ENCODE measurements at places on chromosomes 5 and 9. TPM values are rescaled to one million over a fixed set of nuclear protein-coding genes. Genes with fewer than 3 reads are reported as not detected.

Gene ABCA2
- 44.7 TPM for total RNA-seq

Gene HACD4
- total RNA-seq: 2.4 TPM

Gene ABO
- 3.7 TPM for total RNA-seq

Gene GLRA1
- total RNA-seq: 0.39 TPM

Gene CCL27
- 0.43 TPM for total RNA-seq

Gene RNF183
- total RNA-seq: 0.77 TPM

Gene SNCAIP
- 31.6 TPM for total RNA-seq

GRCh38 chr5:159638954-159639559 is 277.2 kb upstream of the ADRA1B start:
- DNase-seq: no peak

- DNase-seq: no peak
Observed at GRCh38 chr9:12643686-12644085, 49.5 kb upstream of the TYRP1 start.

DNA sequence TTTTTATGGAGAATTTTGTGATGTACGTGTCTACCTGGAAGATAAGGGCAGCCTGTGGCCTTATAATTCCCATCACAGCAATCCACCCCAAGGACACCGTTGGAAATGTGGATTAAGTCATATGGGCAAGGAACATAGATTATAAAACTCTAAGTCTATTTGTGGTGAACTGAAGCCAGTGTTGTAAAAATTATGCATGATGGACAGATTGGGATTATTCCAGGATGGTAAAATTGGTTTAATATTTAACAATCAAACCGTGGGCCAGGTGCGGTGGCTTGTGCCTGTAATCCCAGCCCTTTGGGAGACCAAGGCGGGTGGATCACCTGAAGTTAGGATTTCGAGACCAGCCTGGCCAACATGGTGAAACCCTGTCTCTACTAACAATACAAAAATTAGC is 12.9 kb upstream of the SLC6A19 start:
- DNase-seq: no peak

DNA sequence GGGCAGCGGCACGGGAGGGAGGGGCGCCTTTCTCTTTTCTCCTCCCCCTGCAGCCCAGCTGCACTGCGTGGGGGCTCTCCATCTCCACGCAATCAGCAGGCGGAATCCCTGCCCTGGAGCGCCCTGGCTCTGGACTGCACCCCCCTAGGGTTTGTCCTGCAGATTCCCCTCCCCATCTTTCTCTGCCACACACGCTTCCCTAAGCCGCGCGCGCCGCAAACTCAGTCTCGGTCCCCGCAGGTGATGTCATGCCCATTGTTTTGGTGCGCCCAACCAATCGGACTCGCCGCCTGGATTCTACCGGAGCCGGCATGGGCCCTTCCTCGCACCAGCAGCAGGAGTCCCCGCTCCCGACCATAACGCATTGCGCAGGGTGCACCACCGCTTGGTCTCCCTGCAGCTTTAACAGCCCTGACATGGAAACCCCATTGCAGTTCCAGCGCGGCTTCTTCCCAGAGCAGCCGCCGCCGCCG is at the start of gene KCNN2:
Gene KCNN2, plus strand, starts transcription at position 347 of the 473 bp plus-strand sequence. Its CDS starts 70 bp downstream, at position 417.
- peak; percentile 89 for DNase-seq

- DNase-seq: no peak
Observed at GRCh38 chr5:110803467-110804326, 64.9 kb downstream of the SLC25A46 start.

DNA sequence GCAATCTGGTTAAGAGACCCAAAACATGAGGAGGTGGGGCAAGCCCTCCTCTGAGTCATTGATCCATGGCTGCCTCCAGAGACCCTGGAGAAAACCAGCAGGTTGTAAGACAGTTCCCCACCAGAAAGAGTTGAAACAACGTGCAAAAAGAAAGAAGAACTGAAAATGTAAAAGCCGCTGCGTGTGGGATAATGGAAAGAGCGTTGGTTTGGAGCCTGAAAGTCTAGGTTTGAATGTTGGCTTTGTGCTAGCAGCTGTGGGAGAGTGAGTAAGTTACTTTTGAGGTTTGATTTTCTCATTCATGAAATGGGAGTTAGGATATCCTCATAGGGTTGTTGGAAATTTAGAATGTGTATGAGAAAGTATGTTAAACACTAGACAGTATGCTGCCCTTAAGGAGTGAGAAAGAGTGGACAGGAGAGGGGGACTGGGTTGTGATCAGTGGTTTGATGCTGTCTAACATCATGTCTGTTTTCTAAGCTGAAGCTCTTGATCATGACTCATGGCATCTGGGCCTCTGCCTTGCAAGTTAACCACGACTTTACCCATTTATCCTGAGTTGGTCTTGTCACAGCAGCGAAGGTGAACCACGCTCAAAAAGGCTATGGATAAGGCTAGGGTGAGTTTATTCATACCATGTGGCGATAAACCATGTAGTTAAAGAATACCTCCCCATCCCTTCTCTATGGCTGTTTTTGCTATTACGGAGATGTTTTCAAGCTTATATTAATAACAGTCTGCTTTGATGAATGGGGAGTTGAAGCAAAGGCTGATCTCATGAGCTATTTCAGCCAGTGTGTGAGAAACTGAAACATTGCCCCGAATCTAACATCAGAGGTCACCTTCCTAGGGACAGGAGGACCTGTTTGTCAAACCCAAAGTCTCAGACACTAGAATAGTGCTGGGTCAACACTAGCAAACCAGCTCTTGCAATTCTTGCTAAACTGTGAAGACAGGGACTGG is 41.3 kb downstream of the ZNF366 start:
- DNase-seq: no peak

DNA sequence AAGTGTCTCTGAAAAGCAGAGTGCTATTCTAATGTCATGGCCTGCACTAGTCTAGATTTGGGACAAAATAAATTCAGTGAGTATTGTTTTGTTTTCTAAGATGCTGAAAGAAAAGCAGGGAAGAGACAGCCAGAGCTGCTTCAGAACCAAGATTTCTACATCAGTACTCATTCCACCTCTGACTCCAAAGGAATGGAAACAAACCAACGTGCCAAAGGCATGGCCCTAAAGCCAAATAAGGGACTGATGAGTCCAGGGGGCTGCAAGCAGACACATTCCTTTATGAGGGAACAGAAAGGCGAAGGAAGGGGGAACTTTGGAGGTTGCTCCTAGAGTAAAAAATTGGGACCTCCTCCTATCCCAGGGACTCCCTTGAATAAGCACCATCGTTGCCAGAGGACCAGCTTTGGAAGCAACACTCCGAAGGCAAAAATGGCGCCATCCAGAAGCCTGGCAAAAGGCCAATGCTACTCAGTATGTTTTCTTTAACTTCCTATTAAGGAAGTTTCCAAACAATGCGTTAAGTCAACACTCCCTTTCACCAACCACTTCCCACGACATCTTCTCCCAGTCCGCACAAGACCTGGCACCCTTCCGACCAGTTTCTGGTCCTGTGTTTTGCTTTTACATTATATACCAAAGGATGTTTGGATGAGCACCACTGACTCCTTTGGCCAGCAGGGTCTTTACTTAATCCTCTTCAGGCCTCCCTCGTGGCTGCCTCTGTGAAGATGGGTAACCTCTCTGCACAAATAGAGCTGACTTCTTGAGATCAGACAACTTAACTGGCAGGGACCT is 31.6 kb downstream of the ADAM19 start:
- no peak for DNase-seq

DNA sequence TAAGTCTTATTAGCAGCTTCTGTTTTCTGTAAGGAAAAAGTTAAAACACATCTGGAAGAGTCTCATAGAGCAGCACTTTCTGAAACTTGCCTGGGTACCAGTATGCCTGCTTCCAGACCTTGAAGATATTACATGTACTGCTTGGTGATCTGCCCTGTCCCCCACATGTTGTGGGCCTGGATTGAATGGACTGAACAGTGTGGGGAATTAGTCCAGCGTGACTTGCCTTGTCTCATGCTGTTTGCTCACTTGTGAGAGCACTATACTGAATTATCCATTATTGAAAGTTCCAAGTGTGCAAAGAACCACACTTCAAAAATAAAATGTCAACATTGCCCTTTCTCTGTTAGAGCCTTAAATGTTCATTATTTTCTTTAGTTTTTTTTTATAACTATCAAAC is 8.9 kb downstream of the CTNNA1 start:
- no peak for DNase-seq

DNA sequence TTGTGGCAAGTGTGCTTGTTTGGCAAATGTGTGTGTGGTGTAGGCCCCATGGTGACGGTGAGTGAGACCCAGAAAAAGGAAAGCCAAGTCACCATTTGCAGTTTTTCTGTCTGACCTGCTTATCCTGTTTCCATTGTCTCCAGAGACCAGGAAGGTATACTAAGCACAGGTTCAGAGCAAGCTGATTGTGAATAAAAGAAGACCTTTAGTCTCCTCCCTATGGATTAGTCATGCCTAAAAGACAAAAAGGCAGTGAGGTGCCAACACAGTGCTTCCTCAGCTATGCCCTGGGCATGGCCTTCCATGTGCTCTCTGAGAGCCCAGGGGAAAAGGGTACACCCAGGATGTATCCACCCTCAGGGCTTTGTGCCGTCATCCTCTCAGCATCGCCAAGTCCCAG is 49.2 kb upstream of the SHOC1 start:
- DNase-seq: no peak

DNA sequence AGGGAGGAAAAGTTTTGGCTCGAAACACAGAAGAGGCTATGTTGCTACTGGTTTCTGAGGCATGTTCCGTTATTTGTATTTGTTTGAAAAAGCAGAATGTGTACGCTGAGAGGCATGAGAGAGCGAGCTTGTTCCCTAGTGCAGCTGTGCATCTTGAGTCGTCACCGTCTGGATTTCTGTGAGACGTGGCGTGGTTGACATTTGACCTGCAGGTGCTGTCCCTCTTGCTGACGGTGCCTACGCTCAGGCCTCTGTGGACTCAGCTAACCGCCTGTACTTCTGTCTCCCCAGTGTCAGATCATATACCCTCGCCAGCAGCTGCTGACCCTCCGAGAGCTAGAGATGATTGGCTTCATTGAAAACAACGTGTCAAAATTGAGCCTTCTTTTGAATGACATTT is 21.5 kb downstream of the TRIP13 start:
- no peak for DNase-seq

GRCh38 chr5:60334281-60334713 is 365.7 kb downstream of the DEPDC1B start:
- DNase-seq: no peak

DNA sequence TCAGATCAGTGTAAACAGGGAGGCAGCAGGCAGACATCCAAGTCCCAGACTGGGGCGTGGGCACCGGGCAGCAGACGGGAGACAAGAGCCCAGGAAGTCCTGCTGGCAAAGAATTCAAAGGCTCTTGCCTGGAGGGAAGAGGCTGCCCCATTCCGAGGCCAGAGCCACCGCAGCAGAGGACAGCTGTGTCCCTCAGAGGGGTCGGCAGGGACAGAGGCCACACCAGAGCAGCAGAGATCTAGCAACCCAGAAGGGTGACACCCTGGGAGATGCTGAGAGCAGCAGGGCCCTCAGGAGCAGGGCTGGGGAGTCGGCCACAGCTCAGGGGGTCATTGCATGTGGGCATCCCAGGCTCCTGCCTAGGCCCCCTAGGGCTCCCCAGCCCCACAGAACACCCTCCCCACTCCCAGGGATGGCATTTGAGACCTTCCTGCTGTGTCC is 29.1 kb downstream of the ADAMTS2 start:
- no peak for DNase-seq

DNA sequence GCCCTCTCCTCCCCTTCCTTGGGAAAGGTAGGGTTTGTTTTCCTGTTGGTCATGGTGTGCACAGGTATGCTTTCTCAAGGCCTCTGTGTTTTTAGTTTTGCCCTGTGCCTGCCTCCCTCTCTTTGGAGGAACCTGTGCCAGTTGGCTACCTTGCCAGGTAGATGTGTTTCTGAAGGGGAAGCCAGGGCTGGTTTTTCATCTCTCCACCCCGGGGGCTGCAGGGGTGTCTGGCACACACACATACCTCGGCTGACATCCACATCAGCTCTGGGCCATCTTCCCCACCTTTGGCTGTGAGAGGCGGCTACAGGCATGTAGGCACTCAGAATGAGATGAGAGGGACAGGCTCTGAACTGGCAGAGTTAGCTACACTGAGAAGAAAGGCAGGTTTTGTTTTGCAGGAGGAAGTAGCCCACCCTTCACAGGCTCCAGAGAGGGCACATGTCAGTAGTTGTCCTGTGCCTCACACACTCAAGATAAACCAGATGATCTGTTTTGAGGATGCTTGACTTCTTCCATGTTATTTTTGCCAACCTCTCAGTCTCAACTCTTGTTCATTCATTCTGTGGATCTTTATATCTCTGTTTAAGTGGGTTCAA is 9.7 kb downstream of the RGMB start:
- DNase-seq: no peak

DNA sequence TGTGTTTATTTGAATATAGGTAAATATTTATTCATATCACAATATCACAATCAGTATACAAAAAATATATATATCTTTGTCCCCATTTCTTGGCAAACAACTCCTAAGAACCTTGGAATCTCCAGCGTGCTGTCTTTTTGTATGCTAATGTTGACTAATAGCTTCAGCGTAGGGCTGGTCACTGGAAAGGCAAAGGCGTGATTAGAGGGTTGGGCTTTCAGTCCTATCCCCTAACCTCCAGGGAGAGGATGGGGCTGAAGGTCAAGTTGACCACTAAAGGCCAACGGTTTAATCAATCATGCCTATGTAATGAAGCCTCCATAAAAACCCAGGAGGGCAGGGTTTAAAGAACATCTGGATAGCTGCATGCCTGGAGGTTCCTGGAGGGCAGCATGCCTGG is 79.6 kb upstream of the BNC2 start:
- DNase-seq: no peak

DNA sequence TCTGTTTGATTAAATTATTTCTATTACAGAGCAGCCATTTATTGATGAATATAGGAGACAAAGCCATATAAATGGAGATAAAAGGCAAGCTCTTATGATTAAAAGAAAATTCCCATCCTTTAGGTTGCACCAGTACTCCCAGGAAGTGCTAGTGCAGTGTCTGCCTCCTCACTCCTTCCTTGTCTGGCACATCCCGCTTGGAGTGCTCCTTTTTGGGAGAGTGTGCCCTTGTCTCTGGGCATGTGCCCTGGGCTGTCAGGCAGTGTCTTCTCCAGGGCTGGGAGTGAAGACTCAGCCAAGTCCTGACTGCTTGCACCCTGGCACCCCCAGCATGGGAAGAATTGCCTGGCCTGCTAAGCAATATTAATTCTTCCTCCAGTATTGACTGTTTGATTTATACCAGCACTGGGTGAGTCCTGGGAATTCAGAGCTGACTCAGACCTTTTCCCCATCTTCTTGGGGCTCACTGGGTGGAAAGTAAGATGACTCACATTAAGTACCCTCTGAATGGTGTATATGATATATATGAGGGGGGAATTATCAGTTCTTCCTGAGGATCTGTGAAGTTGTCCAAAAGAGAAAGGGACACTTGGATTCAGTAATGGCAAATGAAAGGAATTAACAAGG is 62.1 kb downstream of the ZSWIM6 start:
- DNase-seq: no peak

GRCh38 chr5:150636391-150637244 is 3.8 kb upstream of the SYNPO start:
- no peak for DNase-seq

GRCh38 chr9:125906144-125906543 is 159.0 kb downstream of the PBX3 start:
- DNase-seq: no peak

- no peak for DNase-seq
Observed at GRCh38 chr9:98117984-98118639, 910 bp downstream of the TRIM14 start.

All from type B pancreatic cell (in vitro differentiated cells).